ENCODE measurements at places on chromosomes 16 and 17.

DNA sequence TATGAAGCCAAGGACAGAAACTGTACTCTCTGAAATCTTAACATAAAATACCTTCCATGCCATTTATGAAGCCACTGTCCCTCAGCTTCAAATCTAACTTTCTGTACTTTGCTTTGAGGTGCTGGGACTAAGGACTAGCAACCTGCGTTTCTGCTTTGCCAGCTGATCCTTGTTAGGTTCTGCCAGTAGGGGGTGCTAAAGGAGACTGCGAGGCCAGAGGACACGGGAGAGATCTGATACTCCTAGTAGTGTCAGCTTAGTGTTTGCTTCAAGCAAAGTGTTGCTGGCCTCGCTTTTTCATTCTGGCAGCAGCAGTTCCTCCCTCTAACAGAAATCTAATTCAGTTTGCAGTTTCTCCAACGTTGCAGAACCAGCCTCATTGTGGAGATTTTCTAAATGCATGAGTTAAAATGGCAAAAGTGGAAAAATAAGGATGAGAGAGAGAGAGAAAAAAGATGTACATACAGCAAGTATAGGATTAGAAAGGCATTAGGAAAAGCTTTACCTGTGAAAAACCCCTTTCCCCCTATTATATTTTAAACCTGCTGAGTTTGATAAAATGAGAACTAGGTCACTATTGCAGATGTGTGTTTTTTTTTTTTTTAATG, 297.5 kb downstream of the CA10 start:
- no peaks in the 10 kb centered on the region for H3K27me3 ChIP-seq
- no peaks in the 10 kb centered on the region for H3K4me1 ChIP-seq
- H3K4me3 ChIP-seq, result no peak overlapping the region
- H3K27ac ChIP-seq, result no peak overlapping the region
- DNase-seq, result peak; percentile 91

GRCh38 chr16:57821149-57821971, 19.1 kb upstream of the KIFC3 start:
- peaks cover 9% of the 10 kb centered on the region for H3K4me1 ChIP-seq
- DNase-seq, result no peak
- H3K27ac ChIP-seq, result no peak overlapping the region
- no peak overlapping the region for H3K4me3 ChIP-seq

GRCh38 chr16:3838600-3839401, 41.7 kb downstream of the CREBBP start:
- DNase-seq, result no peak
- H3K27me3 ChIP-seq, result no peaks in the 10 kb centered on the region
- H3K4me3 ChIP-seq, result no peak overlapping the region
- no peaks in the 10 kb centered on the region for H3K4me1 ChIP-seq

GRCh38 chr16:2388875-2389433, 40.3 kb upstream of the CCNF start:
- H3K4me1 ChIP-seq, result no peaks in the 10 kb centered on the region
- H3K27me3 ChIP-seq, result no peaks in the 10 kb centered on the region
- H3K4me3 ChIP-seq, result no peak overlapping the region
- no peak for DNase-seq

DNA sequence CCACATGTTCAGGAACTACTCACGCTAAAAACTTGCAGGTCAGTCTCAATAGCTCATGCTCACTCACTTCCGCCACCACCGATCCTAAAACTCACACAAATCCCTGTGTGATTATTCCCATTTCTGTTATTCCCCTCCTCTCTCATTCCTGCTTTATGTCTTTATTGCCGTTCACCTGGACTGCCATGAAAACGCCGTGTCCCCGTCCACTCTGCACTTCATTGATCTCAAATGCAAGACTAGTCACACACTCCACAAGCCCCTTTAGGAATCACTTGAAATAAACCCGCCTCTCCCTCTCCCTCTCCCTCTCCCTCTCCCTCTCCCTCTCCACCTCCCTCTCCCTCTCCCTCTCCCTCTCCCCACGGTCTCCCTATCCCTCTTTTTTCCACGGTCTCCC, 78.0 kb downstream of the AXIN2 start:
- H3K27me3 ChIP-seq, result no peaks in the 10 kb centered on the region
- peaks cover 3% of the 10 kb centered on the region for H3K4me1 ChIP-seq
- no peaks in the 10 kb centered on the region for H3K36me3 ChIP-seq
- no peak for DNase-seq
- no peak overlapping the region for H3K27ac ChIP-seq

- H3K27ac ChIP-seq, result peak overlapping the region; percentile 86
- H3K27me3 ChIP-seq, result no peaks in the 10 kb centered on the region
- peaks cover 35% of the 10 kb centered on the region for H3K36me3 ChIP-seq
- peaks cover 69% of the 10 kb centered on the region for H3K4me1 ChIP-seq
- H3K4me3 ChIP-seq, result no peak overlapping the region
- DNase-seq, result no peak
These were observed 23.0 kb downstream of the RARA start for GRCh38 chr17:40331743-40332641.

Measured in spinal cord (tissue), 10 donors.